ENCODE measurements at places on chromosomes 1 and 21. TPM values are rescaled to one million over a fixed set of nuclear protein-coding genes. Genes with fewer than 3 reads are reported as not detected.

- no peak for DNase-seq
These were observed 41.3 kb upstream of the SLC19A2 start for GRCh38 chr1:169527001-169527400.

- DNase-seq = no peak
These were observed 61.7 kb downstream of the GPR137B start for GRCh38 chr1:236204039-236204438.

Gene PTPRU
- total RNA-seq = 41.4 TPM

Gene PSMA5
- total RNA-seq = 82.7 TPM
